ENCODE measurements at places on chromosomes 13 and 19.

DNA sequence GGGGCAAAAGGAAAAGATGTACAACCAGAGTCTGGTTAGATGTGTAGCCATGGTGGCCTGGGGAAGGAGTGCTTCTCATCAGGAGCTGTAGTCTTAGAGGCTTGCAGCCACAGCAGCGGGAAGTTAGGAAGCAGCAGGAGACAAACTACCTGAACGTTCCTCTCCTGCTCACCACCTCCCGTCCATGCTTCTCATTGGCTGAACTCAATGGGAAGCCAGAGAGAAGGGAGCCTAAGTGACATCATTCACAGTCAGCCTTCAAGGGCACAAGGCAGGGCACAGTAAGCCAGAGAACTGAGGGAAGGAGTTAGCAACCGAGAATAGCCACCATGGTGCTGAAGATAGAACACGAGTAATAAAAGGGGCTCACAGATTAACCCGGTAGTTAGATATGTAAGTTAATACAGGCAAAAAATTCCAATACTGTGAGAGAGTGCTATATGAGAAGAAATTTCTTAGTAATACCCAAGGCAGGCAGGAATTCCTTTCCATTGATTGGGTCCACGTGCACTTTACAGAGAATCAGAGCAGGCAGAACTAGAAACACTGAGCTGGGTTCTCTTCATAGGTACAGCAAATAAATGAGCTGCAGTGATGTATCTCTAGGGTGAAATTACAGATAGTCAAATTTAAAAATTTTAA is 391.5 kb upstream of the DACH1 start:
- H3K36me3 ChIP-seq: no peaks in the 10 kb centered on the region
- H3K27ac ChIP-seq: no peak overlapping the region
- no peak overlapping the region for H3K4me3 ChIP-seq
- no peak for DNase-seq

- no peak for DNase-seq
- H3K27me3 ChIP-seq: no peaks in the 10 kb centered on the region
- H3K4me3 ChIP-seq: no peak overlapping the region
- peak overlapping the region; percentile 93 for H3K27ac ChIP-seq
- no peaks in the 10 kb centered on the region for H3K36me3 ChIP-seq
Measured at GRCh38 chr19:719636-720344, 11.1 kb downstream of the PALM start.

GRCh38 chr13:51252954-51253532 is 30.8 kb downstream of the FAM124A start:
- no peaks in the 10 kb centered on the region for H3K27me3 ChIP-seq
- H3K4me1 ChIP-seq: no peaks in the 10 kb centered on the region
- no peak overlapping the region for H3K27ac ChIP-seq
- H3K36me3 ChIP-seq: peaks cover 40% of the 10 kb centered on the region
- no peak overlapping the region for H3K4me3 ChIP-seq
- DNase-seq: no peak

- no peak overlapping the region for H3K4me3 ChIP-seq
- no peaks in the 10 kb centered on the region for H3K27me3 ChIP-seq
- peak overlapping the region; percentile 89 for H3K27ac ChIP-seq
- H3K4me1 ChIP-seq: no peaks in the 10 kb centered on the region
Measured at GRCh38 chr19:47094557-47095475, 18.8 kb downstream of the ZC3H4 start.

DNA sequence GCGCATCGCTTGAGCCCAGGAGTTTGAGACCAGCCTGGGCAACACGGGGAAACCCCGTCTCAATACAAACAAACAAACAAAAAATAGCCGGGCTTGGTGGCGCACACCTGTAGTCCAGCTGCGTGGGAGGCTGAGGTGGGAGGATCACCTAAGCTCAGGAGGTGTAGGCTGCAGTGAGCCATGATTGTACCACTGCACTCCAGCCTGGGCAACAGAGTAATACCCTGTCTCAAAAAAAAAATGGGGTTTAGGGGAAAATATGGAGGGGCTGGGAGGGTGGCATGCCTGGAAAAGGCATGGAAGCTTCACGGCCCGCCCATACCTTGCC is 1.9 kb upstream of the ISYNA1 start:
- H3K4me1 ChIP-seq: peaks cover 30% of the 10 kb centered on the region
- no peak overlapping the region for H3K4me3 ChIP-seq
- no peak overlapping the region for H3K27ac ChIP-seq
